ENCODE measurements at places on chromosomes 6 and 20. TPM values are rescaled to one million over a fixed set of nuclear protein-coding genes. Genes with fewer than 3 reads are reported as not detected.

The ARMC12 gene
- 0.16 TPM for polyA plus RNA-seq

The MEI4 gene
- not detected for polyA plus RNA-seq

The ECHDC1 gene
- polyA plus RNA-seq, result 54.6 TPM

The FOXA2 gene
- not detected for polyA plus RNA-seq

The ADGRB3 gene
- not detected for polyA plus RNA-seq

The SLC32A1 gene
- not detected for polyA plus RNA-seq

The GSTA2 gene
- polyA plus RNA-seq, result not detected

The TBX18 gene
- not detected for polyA plus RNA-seq

The GPR6 gene
- polyA plus RNA-seq, result not detected

The SLC22A2 gene
- polyA plus RNA-seq, result not detected

The CENPW gene
- 5.0 TPM for polyA plus RNA-seq

The RCAN2 gene
- polyA plus RNA-seq, result not detected

The FBXL4 gene
- polyA plus RNA-seq, result 8.6 TPM

The MOXD1 gene
- polyA plus RNA-seq, result not detected

The RWDD2A gene
- polyA plus RNA-seq, result 0.82 TPM

The VIP gene
- not detected for polyA plus RNA-seq

The SLC22A7 gene
- not detected for polyA plus RNA-seq

The IL20RA gene
- not detected for polyA plus RNA-seq

The MAS1 gene
- polyA plus RNA-seq, result not detected

The GJA1 gene
- polyA plus RNA-seq, result not detected

The PDYN gene
- not detected for polyA plus RNA-seq

The FNDC11 gene
- not detected for polyA plus RNA-seq

The DIDO1 gene
- 48.8 TPM for polyA plus RNA-seq

The OR2H2 gene
- not detected for polyA plus RNA-seq

The ERVFRD-1 gene
- polyA plus RNA-seq, result 0.09 TPM

The SYTL3 gene
- polyA plus RNA-seq, result 56.5 TPM

The BHLHE23 gene
- polyA plus RNA-seq, result not detected

The CRISP2 gene
- polyA plus RNA-seq, result not detected

The COL20A1 gene
- not detected for polyA plus RNA-seq

The ARFGEF2 gene
- polyA plus RNA-seq, result 5.7 TPM

The TIAM2 gene
- polyA plus RNA-seq, result not detected

The ADAT2 gene
- 0.66 TPM for polyA plus RNA-seq

The PSORS1C2 gene
- polyA plus RNA-seq, result not detected

The NKAIN2 gene
- polyA plus RNA-seq, result not detected

The ENPP1 gene
- polyA plus RNA-seq, result 0.29 TPM
